ENCODE measurements at places on chromosomes 5 and 9.

- no peak for DNase-seq
These were observed 10.9 kb downstream of the SEMA5A start for GRCh38 chr5:9534881-9535517.

DNA sequence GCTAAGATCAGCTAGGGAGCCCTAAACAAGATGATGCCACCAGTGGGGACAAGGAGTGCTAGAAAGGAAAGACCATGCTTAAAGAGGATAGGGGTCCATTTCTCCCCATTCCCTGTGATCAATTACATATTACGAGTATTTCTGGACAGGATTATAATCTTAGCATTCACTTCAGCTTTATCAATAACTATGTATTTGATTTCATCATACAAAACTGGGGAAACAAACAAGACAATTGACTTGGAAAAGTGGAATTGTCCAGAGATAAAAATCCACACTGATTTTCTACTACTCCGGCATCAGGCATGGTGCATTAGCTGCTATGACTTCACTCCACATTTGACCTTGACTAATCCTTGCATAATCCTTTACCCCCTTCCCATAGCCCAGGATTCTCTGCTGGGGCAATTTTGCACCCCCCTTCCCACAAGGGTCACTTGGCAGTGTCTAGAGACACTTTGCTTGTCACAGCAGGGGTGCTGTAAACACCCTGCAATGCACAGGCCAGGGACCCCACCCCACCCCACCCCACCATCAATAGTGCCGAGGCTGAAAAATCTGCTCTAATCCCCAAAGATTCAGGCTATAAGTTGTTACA, 29.9 kb upstream of the UBE2QL1 start:
- DNase-seq = no peak

GRCh38 chr5:151146061-151146460, 11.5 kb downstream of the ANXA6 start:
- DNase-seq = no peak

GRCh38 chr5:149561848-149562247, 10.6 kb upstream of the CSNK1A1 start:
- no peak for DNase-seq

DNA sequence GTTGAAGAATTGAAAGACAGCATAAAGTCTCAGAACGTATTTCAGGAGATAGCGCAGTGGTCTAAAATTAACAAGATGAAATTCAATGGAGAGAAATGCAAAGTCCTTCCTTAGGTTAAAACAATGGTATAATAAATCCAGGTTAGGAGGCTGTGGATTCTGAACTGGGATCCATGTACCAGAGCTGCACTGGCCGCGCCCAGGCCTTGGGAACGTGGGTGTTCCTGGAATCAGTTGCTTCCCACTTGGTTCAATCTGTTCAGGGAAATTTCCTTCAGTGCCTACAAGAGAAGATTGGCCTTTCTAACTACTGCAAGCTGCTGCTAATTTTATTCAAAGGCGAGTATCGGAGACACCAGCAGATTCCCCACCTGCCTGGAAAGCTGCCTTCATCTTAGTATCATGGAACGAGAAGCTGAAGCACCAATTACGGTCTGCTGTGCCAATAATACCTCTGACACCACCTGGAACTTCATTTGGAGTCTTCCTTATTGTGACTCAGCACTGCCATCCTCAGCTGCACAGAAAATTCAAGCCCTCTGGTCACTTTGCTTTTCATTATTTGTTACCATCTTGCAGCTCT, 14.3 kb upstream of the CTNND2 start:
- no peak for DNase-seq

DNA sequence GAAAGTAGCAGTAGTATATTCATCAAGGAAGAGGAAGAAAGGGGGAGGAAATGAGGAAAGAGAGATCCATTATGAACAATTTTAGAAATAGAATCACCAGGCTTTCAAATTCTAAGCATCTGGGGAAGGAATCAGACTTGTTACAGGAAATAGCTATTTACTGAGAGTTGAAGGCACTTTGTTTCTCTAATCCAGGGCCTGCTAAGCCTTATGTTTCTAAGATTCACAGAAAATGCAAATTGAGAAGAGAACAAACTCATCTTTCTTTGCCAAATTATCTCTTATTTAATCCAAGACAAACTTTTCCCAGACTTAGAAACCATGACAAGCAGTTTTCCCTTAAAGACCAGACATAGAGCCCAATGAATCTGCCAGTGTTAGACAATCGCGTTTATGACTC, 528.0 kb upstream of the NMUR2 start:
- DNase-seq = no peak

DNA sequence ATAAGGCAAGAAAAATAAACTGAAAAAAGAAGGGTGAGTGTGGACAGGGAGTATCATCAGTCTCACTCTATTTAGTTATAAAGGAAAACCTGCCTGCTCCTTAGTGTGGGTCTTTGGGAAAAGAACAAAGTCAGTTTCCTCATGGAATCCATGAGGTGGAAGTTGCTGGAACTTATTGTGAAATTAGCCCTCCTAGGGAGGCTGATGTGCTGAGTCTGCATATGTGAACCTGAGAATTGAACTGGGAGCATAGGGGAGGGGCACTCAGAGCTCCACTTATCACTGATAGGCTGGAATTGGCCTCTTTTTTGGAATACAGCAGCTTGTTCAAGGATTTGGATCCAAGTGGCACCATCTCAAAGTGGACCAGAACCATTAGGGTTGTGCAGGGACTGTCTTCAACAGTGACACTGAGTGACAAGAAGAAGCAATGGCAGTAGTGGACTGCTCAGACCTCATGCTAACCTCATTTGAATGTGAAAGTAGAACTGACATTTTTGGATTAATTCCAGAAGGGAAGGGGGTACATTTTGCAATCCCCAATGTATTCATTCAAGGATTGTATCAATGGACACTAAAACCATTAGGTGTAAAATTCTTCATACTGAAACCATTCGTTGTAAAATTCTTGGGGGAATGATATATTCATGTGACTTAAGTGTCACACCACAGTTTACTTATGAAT, 103.6 kb upstream of the KLF9 start:
- DNase-seq = no peak

DNA sequence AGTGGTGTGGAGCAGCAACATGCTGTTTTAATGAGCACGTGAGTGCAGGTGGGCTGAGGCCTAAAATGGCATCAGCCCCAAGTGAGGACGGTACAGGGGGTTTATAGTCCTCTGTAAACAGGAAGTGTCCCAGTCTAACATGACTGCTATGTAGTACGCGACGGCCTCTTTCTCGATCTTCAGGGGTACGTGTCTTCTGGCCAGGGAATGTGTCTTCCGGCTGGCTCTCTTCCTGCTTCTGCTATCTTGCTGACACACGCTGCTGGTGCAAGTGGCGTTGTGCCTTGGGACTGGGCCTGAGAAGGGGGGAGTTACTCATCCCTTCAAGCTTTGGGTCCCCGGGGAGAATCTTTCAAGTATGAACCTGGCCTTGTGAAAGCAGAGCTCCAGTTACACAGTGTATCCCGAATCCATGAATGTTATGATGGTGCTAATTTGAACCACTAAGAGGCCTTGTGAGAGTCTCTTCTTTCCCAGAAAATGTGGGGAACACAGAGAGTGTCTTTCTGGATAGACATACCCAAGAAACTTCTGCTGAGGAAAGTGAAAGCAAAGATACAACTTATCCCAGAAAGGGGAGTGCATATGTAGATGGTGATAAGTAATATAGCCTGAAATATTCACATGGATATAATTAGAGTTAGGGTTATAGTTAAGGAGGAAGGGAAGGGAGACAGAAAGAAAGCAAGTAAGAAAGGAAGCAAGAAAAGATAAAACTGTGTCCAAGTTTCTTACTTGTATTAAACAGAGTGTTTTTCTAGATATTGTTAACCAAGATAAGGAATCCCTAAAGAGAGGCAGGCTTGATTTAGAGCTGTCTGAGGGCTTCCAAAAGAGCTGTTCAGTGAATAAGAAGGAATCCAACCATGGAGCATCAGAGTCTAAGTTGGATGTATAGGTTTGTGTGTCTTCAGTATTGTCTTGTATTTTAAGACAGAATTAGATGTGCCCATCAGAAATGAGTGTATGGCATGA, 35.5 kb upstream of the ANXA2R start:
- no peak for DNase-seq

- no peak for DNase-seq
These were observed 33.5 kb downstream of the RAB24 start for GRCh38 chr5:177269976-177270375.

GRCh38 chr5:93653716-93654115, 70.7 kb downstream of the NR2F1 start:
- DNase-seq = no peak

GRCh38 chr5:6837519-6838110, 124.4 kb downstream of the TENT4A start:
- DNase-seq = peak; percentile 23

All from germinal center (tissue), 1 donor.